ENCODE measurements at places on chromosomes 3 and 15.

DNA sequence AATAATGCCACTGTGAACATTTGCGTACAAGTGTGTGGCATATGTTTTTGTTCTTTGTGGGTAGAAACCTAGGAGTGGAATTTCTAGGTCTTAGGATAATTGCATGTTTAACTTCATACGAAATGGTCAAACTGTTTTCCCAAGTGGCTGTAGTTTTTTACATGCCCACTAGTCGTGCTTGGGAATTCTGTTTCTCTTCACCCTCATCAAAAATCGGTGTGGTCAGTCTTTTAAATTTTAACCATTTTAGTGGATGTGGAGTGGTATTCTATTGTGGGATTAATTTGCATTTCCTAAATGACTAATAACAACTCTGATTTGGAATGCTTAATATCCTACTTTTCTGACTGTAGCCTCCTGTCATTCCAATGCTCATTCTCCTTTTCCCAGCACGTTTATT lies 27.6 kb downstream of the ZFAND6 start:
- no peak for DNase-seq

DNA sequence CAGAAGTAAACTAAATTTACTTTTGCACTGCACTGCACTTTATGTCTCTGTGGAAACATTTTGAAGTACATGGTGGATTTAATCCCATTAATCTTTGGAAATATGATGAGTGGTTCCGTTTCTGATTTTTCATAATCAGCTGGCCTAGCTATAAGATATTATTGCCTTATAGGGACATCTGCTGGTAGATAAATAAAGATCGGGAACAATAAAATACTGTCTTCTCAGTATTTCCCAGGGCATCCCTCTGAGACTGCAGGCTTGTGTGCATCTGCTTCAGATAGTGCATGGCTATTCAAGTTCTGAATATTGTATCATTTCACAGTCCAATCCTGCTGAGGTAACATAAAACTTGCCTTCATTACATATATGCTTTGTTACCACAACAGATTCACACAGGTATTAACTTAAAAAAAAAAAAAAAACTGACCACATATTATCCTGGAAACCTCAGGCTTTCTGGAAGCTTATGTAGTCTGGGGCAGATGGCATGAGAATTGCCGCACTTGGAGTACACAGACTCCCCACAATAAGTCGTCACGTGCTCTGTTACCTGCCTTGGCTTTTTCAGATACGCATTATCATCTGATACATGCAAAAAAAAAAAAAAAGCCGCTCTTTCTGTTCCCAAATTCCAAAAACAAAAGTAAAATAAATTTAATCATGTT lies 330.8 kb upstream of the AGTR1 start:
- DNase-seq: no peak

- DNase-seq: no peak
Observed at GRCh38 chr3:10085738-10086137, 22.3 kb downstream of the FANCD2OS start.

- no peak for DNase-seq
Observed at GRCh38 chr3:146161663-146162002, 649 bp upstream of the PLOD2 start.

DNA sequence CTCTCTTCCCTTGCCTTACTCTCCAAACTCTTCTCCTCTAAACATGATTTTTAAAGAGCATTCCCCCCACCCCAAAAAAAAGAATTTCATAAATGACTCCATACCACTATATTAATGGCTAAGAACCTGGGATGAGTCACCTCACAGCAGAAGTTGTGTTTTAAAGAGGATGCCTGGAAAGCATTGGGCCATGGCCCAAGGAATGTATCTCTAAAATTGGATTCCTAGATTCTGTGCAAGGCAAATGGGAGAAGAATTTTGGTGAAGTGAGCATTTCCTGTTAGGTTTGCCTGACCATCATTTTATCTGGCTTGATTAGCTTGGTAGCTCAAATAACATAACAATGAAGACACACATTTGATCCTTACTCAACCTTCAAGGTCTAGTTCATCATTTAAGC lies 251.4 kb downstream of the NR1D2 start:
- no peak for DNase-seq

- DNase-seq: no peak
Observed at GRCh38 chr3:15305359-15305844, 27.0 kb downstream of the SH3BP5 start.

DNA sequence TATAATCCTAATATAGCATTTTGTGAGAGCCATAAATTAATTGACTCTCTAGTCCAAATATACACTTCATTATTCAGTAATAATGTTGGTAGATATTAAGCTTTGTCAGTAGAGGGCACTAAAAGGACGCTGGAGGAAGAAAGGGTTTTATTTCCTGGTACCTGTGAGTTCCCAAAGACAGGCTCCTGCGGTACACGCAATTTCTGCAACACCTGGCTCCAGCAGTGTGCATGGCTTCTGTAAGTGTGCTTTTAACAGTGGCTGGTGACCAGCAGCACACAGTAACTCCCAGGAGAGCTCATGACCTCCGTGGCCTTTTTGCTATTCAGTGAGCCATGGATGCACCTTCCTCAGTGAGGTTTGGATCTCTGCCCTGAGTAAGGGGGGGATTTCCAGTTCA lies 338.3 kb upstream of the ZNF385D start:
- no peak for DNase-seq

- DNase-seq: no peak
Observed at GRCh38 chr3:177607589-177607988, 410.3 kb upstream of the TBL1XR1 start.

- no peak for DNase-seq
Observed at GRCh38 chr3:193996221-193996620, 139.7 kb upstream of the HES1 start.

DNA sequence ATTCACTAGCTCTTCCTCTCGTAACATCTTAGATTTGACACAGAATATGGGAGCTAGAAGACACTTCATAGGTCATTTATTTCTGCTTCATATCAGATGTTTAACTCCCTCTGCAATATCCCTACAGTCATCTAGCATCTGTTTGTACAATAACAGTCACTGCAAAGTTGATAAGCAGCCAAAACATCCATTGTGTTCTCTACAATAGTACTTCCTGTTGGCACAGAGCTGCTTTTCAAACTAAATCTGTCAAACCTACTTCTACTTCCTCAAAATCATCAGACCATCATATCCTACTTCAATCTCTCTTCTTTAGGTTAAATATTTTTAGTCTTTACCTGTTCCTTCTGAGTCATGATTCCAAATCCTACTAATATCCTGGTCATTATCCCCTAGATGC lies 233.2 kb downstream of the FGF12 start:
- no peak for DNase-seq

DNA sequence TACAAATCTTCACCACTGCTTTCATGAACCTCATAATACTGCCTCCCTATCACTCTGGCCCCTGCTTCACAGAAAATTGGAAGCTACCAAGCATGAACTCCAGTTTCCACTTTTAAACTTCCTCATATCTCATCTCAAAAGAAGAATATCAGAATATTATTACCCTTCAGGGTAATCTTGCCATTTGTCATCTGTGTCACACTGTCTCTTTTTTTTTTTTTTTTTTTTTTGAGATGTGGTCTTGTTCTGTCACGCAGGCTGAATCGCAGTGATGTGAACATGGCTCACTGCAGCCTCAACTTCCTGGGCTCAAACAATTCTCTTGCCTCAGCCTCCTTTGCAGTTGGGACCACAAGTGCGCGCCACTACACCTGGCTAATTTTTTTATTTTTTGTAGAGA lies 80.4 kb upstream of the TCF12 start:
- no peak for DNase-seq

- no peak for DNase-seq
Observed at GRCh38 chr15:93270937-93271467, 182.0 kb upstream of the RGMA start.

GRCh38 chr3:141738891-141739363 lies 829 bp downstream of the RNF7 start:
- DNase-seq: no peak

- no peak for DNase-seq
Observed at GRCh38 chr3:139585820-139586219, 46.3 kb upstream of the RBP1 start.

DNA sequence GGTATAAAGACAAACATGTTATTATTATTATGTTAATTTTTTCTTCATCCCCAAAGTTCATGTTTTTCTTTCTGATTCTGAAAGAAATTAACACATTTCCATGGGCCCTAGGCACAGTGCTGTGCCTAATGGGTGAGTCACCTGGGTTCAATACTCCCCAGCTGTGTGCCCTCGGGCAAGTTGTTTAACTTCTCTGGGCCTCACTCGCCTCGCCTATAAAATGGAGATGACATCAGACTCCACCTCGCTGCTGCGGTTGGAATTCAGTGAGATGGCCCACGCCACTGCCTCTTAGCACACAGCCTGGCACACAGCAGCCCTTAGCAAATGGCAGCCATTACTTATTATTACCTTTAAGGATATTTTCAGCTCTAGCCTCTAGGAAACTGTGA lies 22.6 kb downstream of the DNASE1L3 start:
- DNase-seq: no peak

GRCh38 chr3:45647148-45647619 lies 42.0 kb upstream of the SACM1L start:
- no peak for DNase-seq

DNA sequence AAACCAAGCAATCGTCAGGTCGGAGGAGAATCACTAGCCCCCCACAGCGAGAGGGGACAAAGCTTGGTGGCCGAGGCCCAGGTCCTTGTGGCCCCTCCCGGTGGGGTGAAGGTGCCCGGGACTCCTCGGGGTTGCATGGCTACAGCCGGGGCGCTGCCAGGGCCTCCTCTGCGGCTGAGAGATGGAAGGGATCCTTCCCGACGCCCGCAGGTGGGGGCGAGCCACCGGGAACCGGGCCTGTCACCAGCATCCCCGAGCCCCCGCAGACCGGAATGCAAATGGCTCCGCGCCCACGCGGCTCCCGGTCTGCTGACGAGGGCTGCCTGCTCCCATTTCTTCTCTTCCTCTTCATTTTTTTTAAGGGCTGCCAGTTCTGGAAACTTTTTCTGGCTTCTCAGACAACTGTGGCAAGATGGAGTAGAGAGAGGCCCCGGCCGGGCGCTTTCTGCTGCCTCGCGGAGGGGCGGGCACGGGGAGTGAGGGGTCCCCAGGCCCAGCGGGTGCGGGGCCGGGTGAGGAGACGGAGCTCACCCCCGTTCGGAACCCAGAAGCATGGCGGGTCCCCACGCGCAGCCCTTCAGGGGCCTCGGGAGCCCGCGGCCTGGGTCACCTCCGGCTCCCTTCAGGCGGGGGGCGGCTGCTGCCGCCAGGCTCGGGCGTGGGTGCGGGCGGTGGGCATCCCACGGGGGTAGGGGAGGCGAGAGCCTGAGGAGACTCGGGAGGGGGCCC lies 27.5 kb downstream of the MELTF start:
- no peak for DNase-seq

GRCh38 chr15:40323239-40323952 lies at the start of gene INAFM2:
INAFM2 (plus strand) TSS chr15:40323692; CDS start chr15:40324056, 364 bp downstream.
- peak; percentile 80 for DNase-seq

GRCh38 chr3:58132850-58133249 lies 77.9 kb downstream of the DNASE1L3 start:
- no peak for DNase-seq

DNA sequence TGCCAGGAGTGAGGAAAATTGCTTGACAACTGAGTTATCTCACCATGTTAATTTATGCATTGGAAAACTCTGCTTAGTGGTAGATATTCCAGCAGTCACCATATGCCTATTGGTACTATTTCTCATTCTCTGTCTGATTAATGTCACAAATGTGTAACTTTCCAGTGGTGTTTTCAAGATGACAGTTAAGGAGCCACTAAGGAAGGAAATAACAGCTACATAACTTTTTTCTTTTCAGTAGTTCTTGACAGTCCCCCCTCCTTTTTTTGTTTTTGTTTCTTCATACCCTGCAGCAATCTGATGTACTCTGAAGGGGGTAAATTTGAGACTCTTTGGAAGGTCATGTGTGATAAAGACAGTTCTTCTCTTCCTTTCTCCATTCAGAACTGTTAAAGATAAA lies 13.1 kb downstream of the RASA2 start:
- no peak for DNase-seq

GRCh38 chr3:124147946-124148345 lies 156.0 kb upstream of the ROPN1 start:
- DNase-seq: no peak

Measured in stimulated activated CD4-positive, alpha-beta T cell treated with anti-CD3 and anti-CD28 coated beads, Interleukin-15, amount 100 ng/mL, for 48 hours (primary cell).